ENCODE measurements at places on chromosomes 3 and 15.
A peak's percentile ranks its signal among the peaks of the same experiment; 100 is the strongest.

GRCh38 chr3:43024181-43024885 is 45.2 kb downstream of the GASK1A start:
- peak; percentile 30 for DNase-seq

- DNase-seq = no peak
Measured at GRCh38 chr15:87758794-87759418, 497.6 kb downstream of the NTRK3 start.

DNA sequence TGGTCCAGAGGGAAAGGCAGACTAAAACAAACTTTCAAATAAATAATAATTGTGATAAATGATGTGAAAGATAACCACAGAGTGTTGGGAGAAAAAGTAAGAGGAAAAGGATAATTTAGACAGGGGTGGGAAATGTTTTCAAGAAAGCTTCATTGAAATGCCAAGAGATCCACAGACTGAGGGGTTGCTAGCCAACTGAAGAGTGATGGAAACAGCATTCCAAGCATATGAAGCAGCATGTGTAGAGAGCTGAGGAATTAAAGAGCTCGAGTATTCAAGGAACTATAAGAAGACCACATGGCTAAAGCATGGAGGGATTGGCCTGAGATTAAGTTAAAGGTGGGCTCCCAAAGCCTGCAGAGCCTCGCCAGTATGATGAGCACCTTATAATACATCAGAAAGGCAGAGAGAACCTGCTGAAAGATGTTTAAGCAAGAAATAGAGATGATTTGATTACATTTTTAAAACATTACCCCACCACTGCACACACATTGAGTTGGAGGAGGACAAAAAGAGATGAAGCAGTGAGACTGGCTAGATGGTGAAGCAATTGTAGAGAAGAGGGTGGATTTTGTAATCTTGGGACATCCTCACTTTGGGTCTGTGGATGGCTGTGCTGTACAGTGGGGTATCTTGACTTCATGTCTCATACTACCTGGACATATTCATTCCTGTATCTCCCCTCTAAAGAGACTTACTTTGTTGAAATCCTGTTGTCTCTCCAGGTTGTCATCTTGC is 100.8 kb downstream of the STAC start:
- no peak for DNase-seq

GRCh38 chr3:106006571-106006970 is 137.8 kb upstream of the CBLB start:
- no peak for DNase-seq

DNA sequence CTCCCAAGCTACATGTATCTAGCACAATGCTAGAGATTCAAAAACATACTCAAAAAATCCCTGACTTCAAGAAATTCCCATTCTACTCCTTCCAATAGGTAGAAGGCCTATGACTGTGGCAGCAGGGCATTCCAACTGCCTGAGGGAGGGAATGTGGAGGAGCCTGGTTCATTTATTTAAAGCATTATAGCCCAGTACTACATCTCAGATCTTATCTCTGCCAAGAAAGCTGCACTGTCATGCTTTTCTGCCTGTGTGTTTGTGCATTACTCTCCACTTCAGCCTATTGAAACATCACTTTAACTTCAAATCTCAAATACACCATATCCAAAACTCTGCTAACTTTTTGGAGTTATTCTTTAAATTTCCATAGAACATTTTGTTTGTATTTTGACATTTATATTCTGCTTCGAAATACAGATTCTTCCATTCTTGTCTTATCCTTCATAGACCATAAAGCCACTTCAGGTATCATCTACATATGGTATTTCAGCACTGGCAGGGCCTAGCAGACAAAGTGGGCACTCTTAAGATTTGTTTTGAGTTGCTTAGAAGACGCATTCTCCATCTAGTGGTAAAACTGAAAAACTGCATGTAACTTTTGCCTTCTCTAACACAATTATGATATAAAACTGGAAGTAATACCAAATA is 59.1 kb upstream of the NEDD4 start:
- no peak for DNase-seq

DNA sequence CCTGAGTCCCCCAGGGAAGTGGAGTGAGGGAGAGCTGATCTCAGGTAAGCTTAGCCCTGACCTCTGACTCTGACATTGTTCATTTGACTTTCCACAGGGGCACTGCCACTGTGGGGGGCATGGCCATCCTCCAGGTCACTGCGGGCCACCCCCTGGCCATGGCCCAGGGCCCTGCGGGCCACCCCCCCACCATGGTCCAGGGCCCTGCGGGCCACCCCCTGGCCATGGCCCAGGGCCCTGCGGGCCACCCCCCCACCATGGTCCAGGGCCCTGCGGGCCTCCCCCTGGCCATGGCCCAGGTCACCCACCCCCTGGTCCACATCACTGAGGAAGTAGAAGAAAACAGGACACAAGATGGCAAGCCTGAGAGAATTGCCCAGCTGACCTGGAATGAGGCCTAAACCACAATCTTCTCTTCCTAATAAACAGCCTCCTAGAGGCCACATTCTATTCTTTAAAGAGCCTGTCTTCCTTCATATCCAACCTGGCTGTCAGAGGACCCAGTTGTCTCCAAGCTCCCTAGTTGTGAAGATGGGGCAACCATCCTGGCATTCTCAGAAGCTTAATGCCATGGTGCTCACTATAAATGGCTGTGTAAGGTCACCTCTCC is 1.9 kb upstream of the DISP2 start:
- DNase-seq = no peak

DNA sequence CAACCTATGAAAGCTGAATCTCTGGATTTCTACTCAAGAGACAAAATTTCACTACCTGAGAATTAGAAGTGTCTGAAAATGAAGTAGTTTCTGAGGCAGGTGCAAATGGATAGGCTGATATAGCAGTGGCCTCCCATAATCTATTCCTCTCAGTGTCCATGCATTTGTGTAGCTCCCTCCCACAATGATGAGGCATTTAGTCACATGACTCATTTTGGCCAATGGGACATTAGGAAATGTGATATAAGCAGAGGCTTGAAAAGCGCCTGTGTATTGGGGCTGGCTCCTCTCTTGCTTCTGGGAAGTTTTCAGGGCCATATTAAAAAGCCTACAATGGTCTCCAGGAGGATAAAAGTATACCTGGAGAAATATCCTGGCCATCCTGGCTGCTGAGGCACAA is 79.7 kb upstream of the MRPL3 start:
- no peak for DNase-seq

DNA sequence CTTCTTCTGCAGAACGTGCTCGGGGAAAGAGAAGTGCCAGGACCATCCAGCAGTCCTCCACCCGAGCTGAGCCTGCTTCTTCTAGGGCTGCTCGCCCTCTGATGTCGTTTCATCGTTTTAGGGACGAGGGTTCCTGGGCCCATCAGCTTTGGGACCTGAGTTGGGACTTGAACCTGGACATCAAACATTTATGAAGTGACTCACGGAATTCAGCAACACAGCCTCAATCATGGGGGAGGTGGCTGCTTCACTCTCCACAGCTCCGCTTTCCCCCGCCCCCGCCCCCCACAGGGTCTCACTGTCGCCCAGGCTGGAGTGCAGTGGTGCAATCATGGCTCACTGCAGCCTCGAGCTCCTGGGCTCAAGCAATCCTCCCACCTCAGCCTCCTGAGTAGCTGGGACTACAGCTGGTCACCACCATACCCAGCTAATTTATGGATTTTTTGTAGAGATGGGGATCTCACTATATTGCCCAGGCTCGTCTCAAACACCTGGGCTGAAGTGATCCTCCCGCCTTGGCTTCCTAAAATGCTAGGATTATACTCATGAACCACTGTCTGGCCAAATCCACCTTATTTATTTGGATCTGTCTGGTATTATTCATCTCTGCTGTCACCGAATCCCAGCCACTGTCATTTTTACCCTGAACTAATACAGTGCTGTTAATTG is 725 bp upstream of the SCAMP2 start:
- DNase-seq = no peak

DNA sequence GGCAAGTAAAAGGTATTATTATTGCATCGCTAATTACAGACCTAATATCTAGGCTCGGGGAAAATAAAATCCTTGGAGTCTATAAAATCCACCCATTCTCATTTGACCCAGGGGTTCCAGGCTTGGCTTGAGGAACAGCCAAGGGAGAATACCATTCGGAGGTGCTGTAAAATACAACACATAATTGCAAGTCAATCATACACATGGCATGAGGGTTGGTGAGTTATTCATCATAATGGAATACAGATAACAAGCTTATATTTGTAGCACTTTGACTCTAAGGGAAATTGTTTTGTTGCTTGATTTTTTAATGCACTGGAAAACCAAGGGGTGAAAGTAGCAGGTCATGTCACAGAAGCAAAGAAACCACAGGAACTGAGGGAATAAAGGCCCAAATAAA is 16.8 kb upstream of the DIS3L start:
- no peak for DNase-seq

GRCh38 chr15:61396235-61396919 is 167.3 kb upstream of the RORA start:
- DNase-seq = no peak

DNA sequence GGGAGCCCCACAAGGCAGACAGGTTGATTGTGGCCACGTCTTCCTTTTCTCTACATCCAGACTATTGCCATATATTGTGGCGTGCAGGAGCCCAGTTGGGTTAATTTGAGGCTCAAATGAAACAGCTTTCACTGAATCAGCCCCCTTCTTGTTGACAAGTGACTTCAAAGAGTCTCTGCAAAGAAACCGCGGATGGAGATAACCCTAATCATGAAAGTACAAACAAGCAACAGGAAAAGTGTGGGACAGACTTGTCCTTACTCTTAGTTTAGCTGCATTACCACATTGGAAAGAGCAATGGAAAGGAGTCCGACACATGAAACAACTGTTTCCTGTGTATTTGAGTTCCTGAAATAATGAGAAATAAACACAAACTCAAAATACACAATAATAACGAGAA is 3.3 kb downstream of the TMEM40 start:
- DNase-seq = no peak

DNA sequence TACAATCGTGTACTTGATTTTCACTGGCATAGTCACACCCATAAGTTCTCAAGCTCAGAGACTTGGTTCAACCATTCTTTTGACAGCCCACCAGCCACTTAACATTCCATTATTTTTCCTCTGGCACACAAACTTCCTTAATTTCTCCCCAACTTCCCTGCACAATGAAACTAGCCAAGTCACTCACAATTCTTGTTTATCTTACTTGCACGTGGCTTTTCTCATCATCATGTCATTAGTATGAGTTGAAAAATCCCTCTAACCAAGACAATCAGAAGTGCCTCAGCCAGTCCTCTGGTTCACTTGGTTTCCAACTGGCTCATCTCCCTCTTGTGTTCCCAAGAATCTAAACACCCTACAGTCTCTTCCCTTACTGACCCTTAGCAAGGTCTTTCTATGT is 110.5 kb upstream of the PTPRG start:
- DNase-seq = no peak

DNA sequence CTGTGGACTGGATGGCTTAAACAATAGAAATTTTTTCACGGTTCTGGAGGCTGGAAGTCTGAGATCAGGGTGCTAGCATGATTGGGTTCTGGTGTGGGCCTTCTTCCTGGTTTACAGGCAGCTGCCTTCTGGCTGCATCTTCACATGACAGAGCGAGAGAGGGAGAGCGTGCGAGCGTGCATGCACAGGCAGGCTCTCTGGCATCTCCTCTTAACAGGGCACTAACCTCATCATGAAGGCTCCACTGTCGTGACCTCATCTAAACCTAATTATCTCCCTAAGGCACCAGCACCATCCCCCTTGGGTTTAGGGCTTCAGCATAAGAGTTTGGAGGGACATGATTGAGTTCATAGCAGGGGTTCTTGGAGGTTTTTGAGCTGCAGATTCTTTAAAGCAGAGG is 292.0 kb upstream of the C2CD4B start:
- no peak for DNase-seq

DNA sequence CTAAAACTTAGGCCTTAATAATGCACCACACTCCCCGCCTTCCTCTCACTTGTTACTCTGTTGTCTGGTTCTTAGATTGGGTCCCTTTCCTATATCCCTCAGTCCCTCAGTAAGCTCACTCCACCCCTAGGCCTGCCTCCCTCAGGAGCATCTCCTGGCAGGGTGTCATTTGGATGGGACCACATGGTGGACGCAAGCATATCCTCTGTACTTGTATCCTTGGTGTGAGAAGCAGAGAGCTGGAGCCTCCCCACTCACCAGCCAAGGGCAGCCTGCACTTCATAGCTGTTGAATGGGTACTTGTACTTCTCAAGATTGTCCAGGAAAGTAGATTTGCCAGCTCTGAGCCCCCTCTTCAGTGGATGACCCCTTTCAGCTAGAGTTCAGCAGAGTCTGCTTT is 11.6 kb downstream of the SEC61A1 start:
- DNase-seq = no peak

DNA sequence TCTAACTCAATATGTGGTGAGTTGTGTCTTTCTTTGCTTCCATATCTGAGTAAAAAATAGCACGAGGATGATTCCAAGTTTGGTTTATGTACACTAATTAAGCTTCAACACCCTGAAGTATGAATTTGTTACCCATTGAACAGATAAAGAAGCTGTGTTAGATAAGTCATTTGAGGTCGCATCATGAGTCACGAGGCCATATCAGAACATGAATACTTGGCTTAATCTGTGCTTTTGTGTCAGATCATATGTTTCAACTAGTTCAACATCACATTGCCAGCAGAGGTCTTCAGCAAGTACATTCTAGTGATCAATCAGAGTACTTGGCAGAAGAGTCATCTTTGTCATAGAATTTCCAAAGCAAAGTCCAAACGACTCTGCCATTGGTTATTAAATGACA is 26.3 kb upstream of the MITF start:
- DNase-seq = no peak

All from T-helper 1 cell (primary cell).